Left ventricle myocardium superior (tissue), 1 donor: ENCODE measurements at places on chromosomes 3 and 15. TPM values are rescaled to one million over a fixed set of nuclear protein-coding genes. Genes with fewer than 3 reads are reported as not detected.

Gene CTDSPL
- 53.8 TPM for total RNA-seq

GRCh38 chr3:77256584-77257503 is 216.9 kb downstream of the ROBO2 start:
- DNase-seq = no peak

GRCh38 chr15:47517737-47518136 is 199.6 kb upstream of the SEMA6D start:
- DNase-seq = no peak

GRCh38 chr3:174784206-174784934 is 74.8 kb upstream of the NAALADL2 start:
- no peak for DNase-seq

Gene ZNF660
- 0.92 TPM for total RNA-seq

DNA sequence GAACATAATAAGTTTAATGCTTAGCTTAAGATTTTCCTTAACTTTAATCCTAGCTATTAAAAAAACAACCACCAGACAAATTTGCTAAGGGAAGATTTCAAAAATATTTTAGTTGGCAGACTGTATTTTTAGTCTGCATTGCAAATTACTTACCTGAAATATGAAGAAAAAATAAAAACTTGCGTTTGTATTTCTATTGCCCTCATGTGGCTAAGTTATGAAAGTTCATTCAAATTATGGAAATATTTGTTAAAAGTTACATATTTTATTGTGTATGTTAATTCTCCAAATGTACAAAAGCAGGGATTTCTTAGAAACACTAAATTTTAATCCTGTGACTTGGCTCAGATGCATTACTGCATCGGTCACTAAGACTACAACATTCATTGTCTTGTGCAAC is 15.0 kb downstream of the GTF2A2 start:
- no peak for DNase-seq

Gene CLSTN2
- 4.9 TPM for total RNA-seq

DNA sequence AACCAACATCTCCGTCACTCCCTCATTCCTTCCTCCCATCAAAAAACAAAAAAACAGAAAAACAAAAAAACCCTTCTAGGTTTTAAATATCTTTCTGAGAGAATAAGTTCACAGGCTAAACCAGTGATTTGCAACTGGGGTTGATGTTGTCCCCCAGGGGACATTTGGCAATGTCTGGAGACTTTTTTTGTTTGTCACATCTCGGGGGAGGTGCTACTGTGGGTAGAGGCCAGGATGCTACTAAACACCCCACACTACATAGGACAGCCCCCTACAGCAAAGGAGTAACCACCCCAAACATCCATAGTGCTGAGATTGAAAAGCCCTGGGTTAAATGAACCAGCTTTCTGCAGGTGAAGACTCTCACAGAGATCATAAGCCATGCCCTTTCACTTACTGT is 17.0 kb upstream of the PROK2 start:
- no peak for DNase-seq

- no peak for DNase-seq
Measured at GRCh38 chr15:83320404-83320803, 35.9 kb upstream of the BNC1 start.

DNA sequence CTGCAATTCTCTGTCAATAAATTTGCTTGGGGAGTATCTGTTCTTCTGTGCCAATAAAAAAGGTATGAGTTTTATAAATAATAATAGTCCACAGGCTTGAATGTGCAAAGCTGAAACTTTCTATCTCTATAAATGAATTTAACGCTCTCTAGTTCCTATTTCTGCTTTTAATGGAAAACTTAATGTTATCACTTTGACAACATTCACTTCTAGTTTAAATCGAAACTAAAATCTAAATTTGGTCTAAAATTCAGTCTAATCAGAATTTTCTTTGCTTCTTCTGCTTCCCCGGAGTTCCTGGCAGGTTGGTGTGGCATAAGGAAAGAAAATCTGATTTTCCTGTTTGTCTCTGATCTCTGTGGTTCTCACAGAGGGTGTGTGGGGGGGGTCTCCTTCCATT is 450.1 kb upstream of the TBL1XR1 start:
- DNase-seq = no peak

GRCh38 chr3:171446301-171446700 is 13.9 kb downstream of the TNIK start:
- DNase-seq = no peak

GRCh38 chr3:8767256-8767666 is 2.2 kb downstream of the OXTR start:
- no peak for DNase-seq

- DNase-seq = no peak
Measured at GRCh38 chr3:58369876-58370275, 37.2 kb downstream of the PXK start.

DNA sequence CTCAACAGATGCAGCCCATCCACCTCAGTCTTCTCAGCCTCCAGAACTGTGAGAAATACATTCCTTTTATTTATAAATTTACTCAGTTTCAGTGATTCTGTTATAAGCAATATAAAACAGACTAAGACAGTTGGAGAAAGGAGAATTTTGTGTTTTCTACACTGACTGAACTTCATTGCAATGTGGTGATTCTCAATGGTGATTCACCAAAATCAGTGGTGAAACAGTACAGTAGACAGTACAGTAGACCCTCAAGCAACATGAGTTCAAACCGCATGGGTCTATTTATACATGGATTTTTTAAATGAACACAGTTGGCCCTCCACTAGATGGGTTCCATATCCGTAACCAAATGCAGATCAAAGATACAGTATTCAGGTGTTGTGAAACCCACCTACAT is 403.1 kb upstream of the TGFBR2 start:
- DNase-seq = no peak

Gene ZNF860
- total RNA-seq = 0.17 TPM

- DNase-seq = no peak
Measured at GRCh38 chr15:60062826-60063225, 58.7 kb downstream of the FOXB1 start.

GRCh38 chr15:45386420-45386819 is 8.1 kb upstream of the GATM start:
- DNase-seq = peak; percentile 29

- DNase-seq = no peak
Measured at GRCh38 chr3:105334138-105334882, 32.4 kb upstream of the ALCAM start.

DNA sequence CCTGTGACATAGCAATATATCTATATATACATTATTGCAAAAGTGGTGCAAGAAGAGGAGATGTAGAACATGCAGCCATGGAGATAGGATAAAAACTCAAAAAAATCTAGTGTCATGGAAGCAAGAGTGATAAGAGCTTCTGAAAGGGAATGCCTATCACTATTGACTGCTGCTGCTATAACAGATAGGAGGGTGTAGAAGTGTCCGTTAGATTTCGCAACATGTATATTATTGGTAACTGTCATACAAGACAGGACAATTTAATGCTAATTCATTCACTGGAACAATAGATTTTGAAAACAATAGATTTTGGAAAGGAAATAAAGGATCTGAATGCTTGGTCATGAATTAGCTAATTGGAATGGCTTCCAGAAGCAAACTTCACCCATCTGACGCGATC is 224.5 kb downstream of the ZNF385D start:
- no peak for DNase-seq

DNA sequence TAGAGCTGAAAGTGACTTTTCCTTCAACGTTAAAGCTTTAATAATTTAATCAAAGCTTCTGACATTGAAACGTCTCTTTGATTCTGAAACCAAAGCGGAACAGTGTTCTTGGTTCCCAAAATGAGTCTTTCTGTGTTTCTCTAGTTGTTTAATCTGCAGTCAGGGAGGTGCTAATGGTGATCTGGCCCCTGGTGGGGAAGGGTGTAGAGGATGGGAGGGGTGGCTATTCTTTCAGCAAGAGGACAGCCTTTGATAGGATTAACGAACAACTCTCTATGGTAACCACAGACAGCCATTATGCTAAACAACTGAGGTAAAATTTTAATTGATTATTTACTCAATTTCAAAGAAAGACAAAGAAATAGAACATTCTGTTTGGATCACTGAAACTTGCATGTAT is 79.9 kb upstream of the CADPS start:
- DNase-seq = no peak

- no peak for DNase-seq
Measured at GRCh38 chr3:124882816-124883747, 4.1 kb downstream of the ITGB5 start.

Gene GNAT1
- total RNA-seq = not detected

Gene TMEM212
- total RNA-seq = not detected

DNA sequence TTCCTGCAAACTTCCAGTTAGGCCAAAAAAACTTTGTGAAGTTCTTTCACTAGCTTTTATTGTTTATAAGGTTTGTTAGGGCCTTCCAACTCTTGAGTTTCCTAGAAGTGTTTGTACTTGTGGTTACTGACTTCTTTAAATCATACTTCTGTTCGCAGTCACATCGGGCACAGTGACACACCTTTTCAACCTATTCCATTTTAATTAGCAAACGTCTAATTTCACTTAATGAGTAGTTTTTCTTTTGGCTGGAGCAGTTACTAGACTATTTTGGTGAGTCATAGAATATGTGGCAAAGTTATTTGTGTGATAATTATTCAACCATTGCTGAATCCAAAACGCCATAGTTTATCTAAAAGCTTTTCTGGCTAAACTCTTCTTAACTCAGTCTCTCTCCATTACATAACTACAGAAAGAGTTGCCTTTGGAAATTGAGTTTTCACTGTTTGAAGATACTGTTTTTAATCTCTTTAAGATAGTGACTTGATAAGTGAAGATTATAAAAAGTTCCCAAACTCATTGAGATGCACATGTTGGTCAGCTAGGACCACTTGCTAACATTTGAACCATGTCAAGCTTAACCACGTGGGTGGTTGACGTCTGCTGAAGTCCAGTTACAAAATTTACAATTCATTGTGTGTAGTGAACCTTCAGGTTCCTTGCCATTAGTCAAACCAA is 21.5 kb downstream of the CNOT10 start:
- DNase-seq = no peak

DNA sequence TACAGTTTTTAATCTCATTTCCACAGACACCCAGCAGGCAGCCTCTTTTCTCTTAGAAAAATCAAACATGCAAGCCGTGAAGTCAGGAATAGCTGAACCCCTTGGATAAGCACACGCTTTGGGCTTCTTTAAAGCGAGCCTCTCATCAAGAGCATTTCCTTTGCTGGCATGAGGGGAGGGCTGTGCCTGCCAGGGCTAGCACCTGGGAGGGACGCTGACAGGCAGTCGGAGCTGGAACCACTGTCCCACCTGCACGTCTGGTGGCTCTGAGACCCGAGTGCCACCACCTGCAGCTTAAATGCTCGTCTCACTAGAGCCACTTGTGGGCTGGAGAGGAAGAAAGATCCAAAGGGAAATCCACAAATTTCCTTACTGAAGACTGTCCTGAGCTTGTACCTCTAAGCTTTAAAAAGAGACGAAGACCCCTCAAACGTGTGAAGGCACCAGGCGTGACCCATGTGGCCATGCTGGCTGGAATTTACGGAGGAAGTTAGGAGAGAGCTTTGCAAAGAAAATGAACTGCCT is 9.4 kb downstream of the MAP6D1 start:
- no peak for DNase-seq

Gene SEMA3G
- total RNA-seq = 9.1 TPM

GRCh38 chr3:105385179-105385578 is 18.5 kb downstream of the ALCAM start:
- DNase-seq = no peak

DNA sequence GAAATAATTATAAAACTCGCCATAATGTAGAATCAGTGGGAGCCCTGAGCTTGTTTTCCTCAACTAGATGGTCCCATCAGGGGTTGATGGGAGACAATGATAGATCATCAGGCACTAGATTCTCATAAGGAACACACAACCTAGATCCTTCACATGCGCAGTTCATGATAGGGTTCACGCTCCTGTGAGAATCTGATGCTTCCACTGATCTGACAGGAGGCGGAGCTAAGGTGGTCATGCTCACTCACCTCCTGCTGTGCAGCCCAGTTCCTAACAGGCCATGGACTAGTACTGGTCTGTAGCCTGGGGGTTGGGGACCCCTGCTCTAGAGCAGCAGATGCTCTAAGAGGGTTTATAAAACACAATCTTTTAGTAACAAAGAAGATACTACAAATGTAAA is 183.6 kb downstream of the ANXA2 start:
- no peak for DNase-seq

Gene IDH3A
- total RNA-seq = 470 TPM

DNA sequence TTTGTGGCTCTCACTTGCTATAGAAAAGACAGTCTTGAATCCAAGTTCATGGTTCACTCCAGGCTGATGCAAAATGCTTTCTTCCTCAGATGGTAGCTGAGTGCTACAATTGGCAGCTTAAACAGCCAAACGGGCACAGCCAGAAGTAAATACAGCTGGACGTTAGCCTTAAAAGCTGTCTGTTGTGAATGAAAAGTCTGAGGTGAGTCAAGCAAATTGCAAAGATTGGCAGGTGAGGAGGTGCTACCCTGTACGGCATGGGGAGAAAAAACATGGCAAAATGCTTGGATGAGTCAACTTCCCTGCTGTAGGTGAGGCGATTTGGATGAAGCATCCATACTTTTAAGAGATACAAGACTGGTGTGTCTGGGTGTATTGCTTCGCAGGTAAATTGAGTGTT is 40.5 kb downstream of the IL5RA start:
- DNase-seq = no peak

Gene BUB1B
- 1.7 TPM for total RNA-seq

Gene FBXO22
- total RNA-seq = 23.3 TPM

Gene GUCA1C
- 1.8 TPM for total RNA-seq

GRCh38 chr15:66429117-66429516 is 42.4 kb downstream of the MAP2K1 start:
- DNase-seq = no peak

GRCh38 chr15:69795601-69796000 is 302.1 kb downstream of the TLE3 start:
- no peak for DNase-seq

GRCh38 chr3:143283432-143284128 is 164.0 kb downstream of the CHST2 start:
- DNase-seq = no peak

DNA sequence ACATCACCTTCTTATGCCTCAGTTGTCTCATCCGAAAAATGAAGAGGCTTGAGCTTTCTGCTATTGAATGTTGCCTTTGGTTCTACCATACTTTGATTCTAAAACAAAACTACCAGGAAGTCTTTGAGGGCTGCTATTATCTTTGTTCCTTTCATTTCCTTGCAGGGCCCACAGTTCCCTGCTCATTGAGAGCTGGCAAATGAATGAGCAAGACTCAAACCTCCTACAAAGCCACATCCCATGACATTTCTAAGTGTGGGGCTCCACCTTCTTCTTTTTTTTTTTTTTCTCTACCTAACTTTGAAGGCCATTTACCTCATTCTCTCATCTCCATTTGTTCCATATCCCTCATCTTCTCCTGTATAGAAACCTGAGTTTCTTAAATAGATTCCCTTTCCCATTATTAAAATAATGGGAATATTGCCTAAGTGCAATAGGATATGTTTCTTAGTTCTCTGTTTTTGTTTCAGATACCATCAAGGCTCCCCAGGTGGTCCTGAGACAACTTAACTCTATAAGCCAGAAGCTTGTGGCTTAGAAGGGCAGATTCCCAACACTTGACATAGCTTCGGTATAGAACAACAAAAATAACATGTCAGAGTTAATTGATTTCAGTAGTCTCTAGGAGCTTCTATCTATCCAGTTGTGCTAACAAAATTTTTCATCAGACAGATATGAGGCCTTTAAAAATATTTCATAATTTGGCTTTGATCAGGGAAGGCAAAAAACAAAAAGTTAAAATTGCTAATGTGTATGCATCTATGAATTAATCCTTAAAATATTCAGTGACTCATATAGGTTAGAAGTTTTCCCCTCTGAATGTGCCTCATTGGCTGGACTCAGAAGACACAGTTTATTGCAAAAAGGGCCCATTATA is 951.6 kb downstream of the TUSC7 start:
- no peak for DNase-seq
